ENCODE measurements at places on chromosomes 13 and 19. TPM values are rescaled to one million over a fixed set of nuclear protein-coding genes. Genes with fewer than 3 reads are reported as not detected.

DNA sequence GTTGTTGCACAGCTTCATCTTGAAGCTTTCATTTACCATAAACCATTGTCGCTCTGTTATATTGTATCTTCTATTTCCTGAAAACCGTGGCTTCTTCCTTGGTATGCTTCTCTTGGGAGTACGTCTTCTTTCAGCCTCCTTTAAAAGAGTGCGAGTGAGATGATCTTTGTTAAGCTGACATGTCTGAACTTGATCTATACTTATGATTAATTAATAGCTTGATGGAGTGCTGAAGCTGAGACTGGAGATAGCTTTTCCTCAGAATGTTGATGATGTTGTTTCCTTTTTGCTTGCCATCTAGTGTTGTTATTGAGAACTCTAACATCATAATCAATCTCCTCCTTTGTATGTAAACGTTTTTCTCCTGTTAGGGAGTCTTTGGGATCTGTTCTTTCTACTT is 529.3 kb upstream of the SPRY2 start:
- no peaks in the 10 kb centered on the region for H3K36me3 ChIP-seq
- no peak overlapping the region for H3K27ac ChIP-seq
- H3K4me3 ChIP-seq: no peak overlapping the region

- H3K4me1 ChIP-seq: no peaks in the 10 kb centered on the region
- no peaks in the 10 kb centered on the region for H3K27me3 ChIP-seq
- H3K4me3 ChIP-seq: no peak overlapping the region
- no peak for DNase-seq
Observed at GRCh38 chr13:26435171-26435570, 122.3 kb upstream of the WASF3 start.

The KIR2DL4 gene
- not detected for total RNA-seq

- no peak overlapping the region for H3K4me3 ChIP-seq
- H3K27ac ChIP-seq: no peak overlapping the region
- DNase-seq: no peak
- no peaks in the 10 kb centered on the region for H3K4me1 ChIP-seq
- H3K27me3 ChIP-seq: no peaks in the 10 kb centered on the region
- H3K36me3 ChIP-seq: peaks cover 19% of the 10 kb centered on the region
Observed at GRCh38 chr19:49605605-49606004, 14.6 kb downstream of the PRR12 start.

DNA sequence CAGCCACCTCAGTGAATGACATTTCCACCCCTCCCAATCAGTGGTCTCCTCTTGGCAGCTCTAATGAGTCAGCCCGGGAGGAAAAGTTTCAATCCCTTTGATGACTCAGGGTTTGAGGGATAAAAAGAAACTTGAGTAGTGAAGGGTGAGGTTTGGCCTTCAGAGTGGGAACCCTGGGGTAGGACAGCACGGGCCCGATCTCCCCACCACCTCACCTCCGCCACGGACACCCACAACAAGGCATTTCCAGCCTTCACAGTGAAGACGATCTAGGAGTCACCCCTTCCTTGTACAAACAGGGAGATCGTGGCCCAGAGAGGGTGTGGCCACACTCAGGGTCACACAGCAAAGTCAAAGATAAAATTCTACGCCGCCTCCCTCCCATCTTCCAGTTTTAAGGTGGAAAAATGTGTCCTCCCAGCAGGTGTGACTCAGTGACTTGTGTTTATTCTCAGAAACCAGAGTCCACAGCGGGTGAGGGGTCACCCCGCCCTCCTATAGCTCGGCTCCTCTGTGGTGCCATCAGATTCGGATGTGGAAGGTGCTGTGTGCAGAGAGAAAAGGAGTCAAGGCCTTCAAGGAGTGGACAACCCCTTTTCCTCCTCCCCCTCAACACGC is 12.3 kb downstream of the CIB3 start:
- no peaks in the 10 kb centered on the region for H3K27me3 ChIP-seq
- no peaks in the 10 kb centered on the region for H3K4me1 ChIP-seq
- H3K27ac ChIP-seq: no peak overlapping the region
- peaks cover 4% of the 10 kb centered on the region for H3K36me3 ChIP-seq
- H3K4me3 ChIP-seq: no peak overlapping the region

GRCh38 chr19:33472691-33473652 is 48.6 kb downstream of the PEPD start:
- no peaks in the 10 kb centered on the region for H3K36me3 ChIP-seq
- no peaks in the 10 kb centered on the region for H3K4me1 ChIP-seq
- DNase-seq: no peak
- H3K27me3 ChIP-seq: no peaks in the 10 kb centered on the region
- no peak overlapping the region for H3K27ac ChIP-seq
- no peak overlapping the region for H3K4me3 ChIP-seq

DNA sequence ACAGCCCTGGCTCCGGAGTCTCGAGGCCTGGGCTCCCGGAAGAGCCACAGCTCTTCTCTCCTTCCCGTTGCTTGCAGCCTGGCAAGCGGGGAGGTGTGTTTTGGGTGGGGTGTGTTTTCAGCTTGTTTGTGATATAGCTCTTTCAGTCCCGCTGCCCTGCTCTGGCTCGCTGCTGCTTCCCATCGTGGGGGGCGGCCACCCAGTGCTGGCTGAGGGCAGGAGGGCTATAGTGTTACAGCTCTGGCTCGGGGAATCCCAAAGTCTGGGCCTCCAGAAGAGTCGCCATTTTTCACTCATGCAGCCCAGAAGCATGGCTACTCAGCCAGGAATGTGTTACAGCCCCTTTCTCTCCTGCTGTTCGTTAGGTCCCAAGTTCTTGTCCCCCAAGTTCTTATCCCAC is 2.2 kb upstream of the ZNF256 start:
- H3K4me3 ChIP-seq: no peak overlapping the region
- DNase-seq: no peak
- H3K4me1 ChIP-seq: peaks cover 11% of the 10 kb centered on the region
- H3K27me3 ChIP-seq: no peaks in the 10 kb centered on the region
- H3K27ac ChIP-seq: no peak overlapping the region

The ZNF418 gene
- total RNA-seq: 6.7 TPM

The CCL25 gene
- not detected for total RNA-seq

- no peak for DNase-seq
- H3K36me3 ChIP-seq: no peaks in the 10 kb centered on the region
- no peak overlapping the region for H3K4me3 ChIP-seq
- H3K27me3 ChIP-seq: no peaks in the 10 kb centered on the region
Observed at GRCh38 chr13:98315902-98316301, 138.8 kb upstream of the RNF113B start.

DNA sequence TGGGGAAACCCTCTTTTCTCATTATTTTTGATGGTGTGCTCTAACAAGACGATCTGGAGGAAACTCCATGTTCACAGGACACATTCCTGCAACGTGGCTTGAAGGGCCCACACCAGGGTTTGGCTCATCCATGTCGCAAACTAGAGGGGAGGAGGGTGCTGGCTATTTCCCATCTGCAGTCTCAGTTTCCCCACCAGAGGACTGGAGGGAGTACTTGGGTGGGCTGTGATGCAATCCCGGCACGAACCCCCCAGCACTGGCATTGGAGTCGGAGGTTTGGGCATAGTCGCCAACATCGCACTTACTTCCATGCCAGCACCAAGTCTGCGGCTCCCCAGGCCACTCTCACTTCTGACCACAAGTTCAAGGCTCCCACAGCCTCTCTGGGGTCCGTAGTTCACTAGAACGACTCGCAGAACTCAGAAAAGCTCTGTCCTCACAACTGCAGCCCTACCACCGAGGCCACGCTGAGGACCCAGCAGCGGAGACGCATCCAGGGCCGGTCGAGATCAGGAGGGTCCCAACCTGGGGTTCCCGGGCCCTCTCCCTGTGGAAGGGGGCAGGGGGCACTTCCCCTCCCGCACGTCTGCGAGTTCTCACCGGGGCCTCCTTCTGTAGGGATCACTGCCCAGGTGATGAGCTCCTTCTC is 165.6 kb upstream of the SOX1 start:
- no peaks in the 10 kb centered on the region for H3K4me1 ChIP-seq
- H3K27ac ChIP-seq: no peak overlapping the region
- H3K36me3 ChIP-seq: no peaks in the 10 kb centered on the region
- no peaks in the 10 kb centered on the region for H3K27me3 ChIP-seq

DNA sequence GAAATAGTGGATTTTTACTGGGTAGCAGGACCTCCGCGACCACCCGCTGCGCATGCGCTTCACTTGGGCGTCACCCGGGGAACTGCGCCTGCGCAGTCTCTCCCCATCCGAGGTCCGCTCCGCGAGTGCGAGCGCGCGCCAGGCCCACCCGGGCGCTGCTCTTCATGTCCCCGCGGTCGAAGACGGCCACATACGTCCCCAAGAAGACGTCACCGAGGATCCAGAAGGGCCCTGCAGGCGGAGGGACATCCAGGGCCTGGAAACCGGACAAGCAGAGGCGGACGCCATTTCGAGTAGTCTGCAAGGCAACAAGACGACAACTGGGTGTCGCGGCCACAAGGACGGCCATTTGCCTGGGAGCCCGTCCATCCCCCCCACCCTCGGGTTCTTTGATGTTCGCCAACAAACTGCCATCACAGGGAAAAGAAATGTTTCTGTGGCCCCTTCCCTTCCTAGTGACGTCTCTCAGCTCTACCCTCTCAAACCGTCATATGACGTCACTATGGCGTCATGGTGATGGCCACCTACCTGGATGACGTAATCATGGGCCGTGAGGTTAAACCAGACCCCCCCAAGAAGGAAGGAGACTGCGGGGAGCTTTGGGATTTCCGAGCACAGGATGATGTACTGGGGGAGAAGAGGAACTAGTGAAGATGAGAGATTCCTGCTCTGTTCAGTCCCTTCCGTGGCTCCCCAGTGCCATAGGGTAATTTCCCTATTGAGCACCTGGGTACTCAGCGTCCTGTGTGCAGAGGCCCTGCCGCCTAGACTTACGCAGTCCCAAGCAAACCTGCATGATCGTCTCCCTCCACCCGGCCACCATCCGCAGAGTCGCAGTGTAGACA is 6.7 kb downstream of the NAPSA start:
- no peaks in the 10 kb centered on the region for H3K27me3 ChIP-seq
- peak; percentile 84 for DNase-seq
- H3K27ac ChIP-seq: peak overlapping the region; percentile 97
- no peaks in the 10 kb centered on the region for H3K36me3 ChIP-seq
- peak overlapping the region; percentile 86 for H3K4me3 ChIP-seq

GRCh38 chr13:95452375-95452774 is 100.1 kb upstream of the CLDN10 start:
- peaks cover 5% of the 10 kb centered on the region for H3K27me3 ChIP-seq
- no peaks in the 10 kb centered on the region for H3K36me3 ChIP-seq
- H3K27ac ChIP-seq: no peak overlapping the region
- no peaks in the 10 kb centered on the region for H3K4me1 ChIP-seq

The ATP8B3 gene
- total RNA-seq: 1.6 TPM

GRCh38 chr19:46927893-46928292 is 67.1 kb downstream of the ARHGAP35 start:
- no peak for DNase-seq

DNA sequence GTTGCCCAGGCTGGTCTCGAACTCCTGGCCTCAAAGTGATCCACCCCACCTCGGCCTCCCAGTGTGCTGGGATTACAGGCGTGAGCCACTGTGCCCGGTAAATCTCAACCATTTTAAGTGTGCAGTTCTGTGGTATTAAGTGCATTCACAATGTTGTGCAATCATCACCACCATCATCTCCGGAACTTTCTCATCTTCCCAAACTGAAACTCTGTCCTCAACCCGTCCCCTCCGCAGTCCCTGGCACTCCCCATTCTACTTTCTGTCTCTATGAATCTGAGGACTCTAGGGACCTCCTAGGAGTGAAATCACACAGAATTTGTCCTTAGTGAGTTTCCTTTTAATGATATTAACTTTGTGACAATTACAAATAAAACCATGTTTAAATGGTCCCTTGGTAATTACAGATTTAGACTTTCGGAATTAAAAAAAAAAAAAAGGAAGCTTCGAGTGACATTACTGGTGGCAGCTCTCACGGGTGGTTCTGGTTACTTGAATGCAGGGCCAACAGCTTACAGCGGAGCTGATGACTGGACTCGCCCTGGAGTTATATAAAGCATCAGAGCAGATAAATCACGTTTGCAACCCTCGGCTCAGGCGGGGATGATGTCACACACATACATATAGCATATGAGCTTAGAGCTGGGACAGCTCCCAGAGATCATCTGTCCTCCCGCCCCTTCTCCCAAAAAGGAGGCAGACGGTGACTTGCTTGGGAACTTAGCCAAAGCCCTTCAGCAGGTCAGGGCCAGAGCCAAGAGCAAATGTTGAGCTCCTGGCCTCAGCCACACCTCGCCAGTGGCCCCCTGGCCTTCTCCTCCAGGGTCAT is 89.8 kb downstream of the ZNF557 start:
- H3K36me3 ChIP-seq: no peaks in the 10 kb centered on the region
- no peaks in the 10 kb centered on the region for H3K4me1 ChIP-seq
- H3K27me3 ChIP-seq: no peaks in the 10 kb centered on the region
